ENCODE measurements at places on chromosomes 2 and 18.

GRCh38 chr2:229835596-229836283, 86.1 kb downstream of the TRIP12 start:
- DNase-seq, result no peak

DNA sequence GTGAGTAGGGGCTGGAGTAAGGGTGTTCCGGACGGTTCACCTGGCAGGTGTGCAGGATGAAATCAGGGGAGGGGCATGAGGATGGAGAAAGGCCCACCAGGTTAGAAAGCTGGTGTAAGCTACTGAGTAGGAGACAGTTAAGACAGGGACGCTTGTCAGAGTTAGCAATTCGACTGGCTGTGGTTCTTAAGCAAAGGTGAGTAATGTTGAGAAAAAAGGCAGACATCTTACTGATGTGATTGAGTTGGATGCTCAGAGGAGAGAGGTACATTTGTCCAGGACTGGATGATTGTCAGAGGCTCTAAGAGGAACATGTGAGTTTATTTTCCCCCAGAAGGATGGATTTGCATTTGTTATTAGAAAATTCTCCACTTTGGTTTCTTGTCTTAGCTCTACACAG, 90.5 kb upstream of the MGAT5 start:
- DNase-seq, result no peak

DNA sequence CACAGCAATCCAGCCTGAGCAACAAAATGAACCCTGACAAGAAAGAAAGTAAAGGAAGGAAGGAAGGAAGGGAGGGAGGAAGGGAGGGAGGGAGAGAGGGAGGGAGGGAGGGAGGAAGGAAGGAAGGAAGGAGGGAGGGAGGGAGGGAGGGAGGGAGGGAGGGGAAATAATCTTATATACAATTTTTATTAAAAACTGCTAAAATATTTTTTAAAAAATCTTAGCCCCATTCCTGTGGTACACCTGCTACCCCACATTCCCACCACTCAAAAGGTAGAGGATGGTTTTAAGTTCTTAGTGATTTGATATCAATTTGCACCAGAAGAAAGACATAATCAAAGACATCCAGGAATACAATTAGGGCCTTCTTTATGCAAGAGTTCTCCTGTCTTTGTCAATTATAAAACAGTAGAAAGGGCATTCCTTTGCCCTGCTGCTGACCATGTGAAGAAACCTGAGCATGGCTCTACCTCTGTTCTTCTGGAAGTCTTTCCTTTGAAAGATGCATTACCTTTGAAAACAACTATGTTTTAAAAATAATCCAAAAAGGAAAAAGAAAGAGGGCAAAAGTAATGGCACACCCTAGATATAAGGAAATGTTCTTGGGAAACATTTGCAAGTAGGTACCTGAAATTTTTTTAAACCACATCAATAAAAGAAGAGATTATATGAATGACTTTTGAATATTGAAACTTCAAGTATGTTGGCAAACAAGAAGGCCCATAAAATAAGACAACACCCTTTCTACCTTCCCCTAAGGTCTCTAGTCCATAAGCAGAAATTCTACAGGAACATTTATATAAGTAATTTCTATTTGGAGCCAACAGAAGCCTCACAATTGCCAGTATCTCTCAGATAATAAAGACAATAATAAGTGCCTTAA, 33.7 kb upstream of the ACVR2A start:
- no peak for DNase-seq

DNA sequence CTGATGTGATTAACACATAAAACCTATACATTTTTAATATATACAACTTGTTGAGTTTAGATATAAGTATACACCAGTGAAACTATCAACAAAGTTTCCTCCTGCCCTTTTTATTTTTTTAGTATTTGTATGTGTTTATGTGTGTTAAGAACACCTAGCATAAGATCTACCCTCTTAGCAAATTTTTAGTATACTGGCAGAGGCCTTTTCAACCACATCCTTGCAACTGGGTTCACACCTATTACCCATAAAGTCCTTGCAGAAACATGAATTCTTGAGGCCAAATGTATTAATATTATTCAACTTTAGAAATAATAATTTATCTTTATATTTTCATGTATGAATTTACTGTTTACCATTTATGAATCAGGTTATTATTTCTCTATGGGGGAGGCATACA, 119.7 kb upstream of the CRIM1 start:
- no peak for DNase-seq

DNA sequence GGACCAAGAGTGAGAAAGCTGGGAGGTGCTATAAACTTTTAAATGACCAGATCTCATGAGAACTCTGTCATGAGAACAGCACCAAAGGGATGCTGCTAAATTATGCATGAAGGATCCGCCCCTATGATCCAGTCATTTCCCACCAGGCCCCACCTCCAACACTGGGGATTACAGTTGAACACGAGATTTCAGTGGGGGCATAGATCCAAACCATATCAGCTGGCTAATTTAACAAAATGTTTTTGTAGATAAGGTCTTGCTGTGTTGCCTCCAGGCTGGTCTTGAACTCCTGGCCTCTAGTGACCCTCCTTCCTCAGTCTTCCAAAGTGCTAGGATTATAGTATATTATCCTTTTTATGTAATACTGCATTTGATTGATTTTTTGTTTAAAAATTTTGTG, 56.0 kb downstream of the NBEAL1 start:
- DNase-seq, result no peak
